ENCODE measurements at places on chromosomes 4 and X.
A peak's percentile ranks its signal among the peaks of the same experiment; 100 is the strongest.

DNA sequence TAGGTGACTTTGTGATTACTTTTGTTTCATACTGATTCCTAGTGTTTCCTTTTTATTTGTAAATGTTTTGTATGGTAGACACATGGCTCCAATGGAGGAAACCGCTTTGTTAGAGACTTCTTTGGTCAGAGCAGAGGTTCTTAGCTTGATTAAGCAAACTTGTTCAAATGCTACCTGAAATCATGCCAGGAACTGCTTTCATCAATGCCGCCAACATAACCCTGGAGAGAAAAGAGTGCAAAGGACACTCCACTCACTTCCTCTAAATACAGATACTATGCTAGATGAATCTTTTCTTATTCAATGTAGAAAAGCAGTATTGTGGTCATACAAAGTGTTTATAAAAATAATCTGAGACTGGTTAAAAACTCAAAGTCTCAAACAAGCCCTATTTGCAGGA, 25.7 kb upstream of the COX7B2 start:
- no peak for DNase-seq

DNA sequence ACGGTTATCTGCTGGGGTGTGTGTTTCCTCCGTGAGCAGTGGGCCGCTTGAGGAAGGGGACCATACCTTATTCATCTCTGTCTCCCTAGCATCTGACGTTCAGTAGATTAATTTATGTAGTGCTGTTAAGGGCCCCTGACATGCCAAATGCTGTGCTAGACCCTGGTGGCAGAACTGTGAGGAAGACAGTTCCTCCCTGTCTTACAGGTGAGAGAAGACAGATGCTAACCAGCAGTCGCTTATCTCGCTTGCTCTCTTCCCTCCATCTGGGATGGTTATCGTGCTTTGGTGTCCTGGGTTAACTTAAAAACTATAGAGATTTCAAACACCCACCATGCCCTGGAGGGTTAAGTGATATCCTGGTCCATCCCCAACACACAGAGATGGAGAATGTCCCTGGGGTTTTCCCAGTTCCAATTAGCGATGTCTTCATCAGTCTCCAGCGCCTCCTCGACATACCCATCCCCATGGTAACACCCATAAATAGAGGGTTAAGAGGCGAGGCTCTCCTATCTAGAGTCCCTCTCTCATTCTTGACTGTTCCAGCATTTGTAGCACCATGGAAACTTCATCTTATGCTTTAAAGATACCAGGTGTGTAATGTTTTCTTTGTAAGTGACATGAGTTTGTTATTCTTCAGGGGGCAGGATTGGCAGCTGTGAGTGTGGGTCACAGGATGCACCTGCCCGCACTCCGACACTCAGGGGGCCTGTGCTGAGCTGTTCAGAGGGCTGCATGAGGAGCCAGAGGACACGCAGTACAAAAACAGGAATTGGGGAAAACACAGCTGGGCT, 135.2 kb downstream of the STK32B start:
- DNase-seq = peak; percentile 23

- DNase-seq = no peak
Measured at GRCh38 chr4:186725469-186726425, 2.1 kb upstream of the FAT1 start.

DNA sequence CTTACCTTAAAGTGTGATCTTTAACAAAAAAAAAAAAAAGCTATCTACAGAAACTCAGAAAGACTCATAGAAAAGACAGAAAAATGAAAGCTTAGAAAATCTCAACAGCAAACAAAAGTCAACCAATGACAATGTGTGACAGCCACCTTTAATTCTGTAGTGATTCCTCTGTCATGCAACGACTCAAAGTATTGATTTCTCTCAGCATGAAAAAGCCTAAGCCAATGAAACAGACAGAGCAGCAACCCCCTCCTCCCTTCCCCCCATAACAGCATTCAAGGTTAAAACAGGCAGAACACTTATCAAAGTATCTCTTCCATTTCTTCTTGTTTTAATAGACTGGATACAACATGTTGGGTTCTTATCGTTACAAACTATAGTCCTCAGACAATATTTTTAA, 112.5 kb downstream of the MAB21L2 start:
- DNase-seq = no peak

- no peak for DNase-seq
Measured at GRCh38 chr4:99755223-99755944, 61.2 kb upstream of the DAPP1 start.

DNA sequence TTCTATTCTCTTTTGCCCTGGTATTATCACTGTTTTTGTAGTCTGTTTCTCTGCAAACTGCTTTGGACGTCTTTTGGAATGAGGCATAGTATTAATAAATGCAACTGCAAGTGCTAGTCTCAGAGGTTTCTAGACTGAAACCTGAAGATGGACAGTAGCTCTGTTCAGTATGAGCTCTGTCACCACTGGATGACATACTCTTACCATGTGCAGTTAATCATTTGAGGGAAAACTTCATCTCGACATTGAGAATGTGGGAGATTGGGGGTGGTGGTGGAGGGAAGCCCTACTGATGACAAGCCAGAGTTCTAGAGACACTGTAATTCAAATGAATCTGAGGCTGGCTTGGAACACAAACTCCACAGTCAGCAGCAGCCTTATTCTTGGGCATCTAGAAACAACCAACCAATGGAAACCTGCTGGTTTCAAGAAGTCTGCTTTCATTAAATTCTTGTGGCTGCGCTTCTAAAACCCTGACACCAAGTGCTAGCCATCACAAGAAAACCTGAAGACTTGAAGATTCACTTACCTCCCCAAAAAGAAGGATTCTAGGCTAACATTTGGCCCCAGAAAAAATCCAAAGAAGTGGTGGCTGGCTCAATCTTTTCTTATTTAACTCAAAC, 161.7 kb downstream of the RASL11B start:
- DNase-seq = no peak

DNA sequence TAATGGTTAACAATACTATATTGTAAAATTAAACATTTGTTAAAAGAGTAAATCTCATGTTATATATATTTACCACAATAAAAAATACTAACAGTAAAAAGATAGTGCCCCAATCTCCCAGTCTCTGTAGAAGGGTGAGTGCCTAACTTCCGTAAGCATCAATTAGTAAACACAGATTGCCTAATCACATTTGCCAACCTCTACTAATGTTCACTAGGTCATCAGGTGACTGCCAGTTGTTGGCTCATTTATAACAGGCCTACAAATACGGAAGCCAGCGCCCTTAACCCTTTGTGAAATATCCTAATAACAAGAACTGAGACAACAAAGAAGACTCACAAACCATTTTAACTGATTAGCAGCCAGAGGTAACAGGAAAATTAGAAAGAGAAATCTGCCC, 345.1 kb downstream of the INPP4B start:
- no peak for DNase-seq

DNA sequence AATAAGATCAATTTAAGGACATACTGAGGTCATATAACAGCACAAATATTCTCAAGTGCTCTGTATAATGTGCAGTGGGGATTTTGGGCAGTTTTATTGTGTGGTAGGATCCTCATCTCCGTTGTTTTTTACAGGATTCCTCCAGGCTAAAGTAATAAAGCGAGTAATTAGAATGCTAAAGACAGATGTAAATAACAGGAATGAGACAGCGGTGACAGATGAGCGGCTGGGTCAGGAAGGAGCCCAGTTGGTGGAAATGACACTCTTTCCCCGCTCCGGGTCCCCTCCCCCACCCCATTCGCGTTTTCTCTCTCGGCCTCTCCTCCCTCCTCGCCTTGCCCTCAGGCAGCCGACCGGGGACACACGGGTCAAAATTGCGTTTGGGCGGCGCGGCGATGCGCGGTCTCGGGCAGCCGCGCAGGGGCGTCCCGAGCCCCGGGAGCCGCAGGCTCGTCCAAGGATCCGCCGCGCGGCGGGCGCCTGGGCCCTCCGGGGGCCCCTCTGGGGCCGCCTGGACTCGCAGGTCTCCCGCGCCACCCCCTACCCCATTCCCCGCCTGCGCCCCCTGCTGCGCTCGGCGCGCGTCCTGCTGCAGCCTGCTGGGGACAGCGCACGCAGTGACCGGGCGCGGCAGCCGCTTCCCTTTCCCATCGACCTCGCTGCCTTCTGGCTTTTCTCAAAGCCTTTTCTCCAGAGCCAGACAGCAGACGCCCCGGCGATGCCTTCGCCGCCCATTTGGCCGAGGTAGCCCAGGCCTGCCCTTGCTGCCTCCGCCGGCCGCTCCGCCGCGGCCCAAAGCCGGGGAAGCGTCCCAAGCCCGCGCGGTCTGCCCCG, 16.2 kb downstream of the POU4F2 start:
- no peak for DNase-seq

GRCh38 chr4:2075171-2075986, 16.3 kb downstream of the NAT8L start:
- no peak for DNase-seq

- no peak for DNase-seq
Measured at GRCh38 chrX:39439906-39440798, 638.9 kb downstream of the MID1IP1 start.

GRCh38 chrX:72245461-72246089, 6.7 kb upstream of the ERCC6L start:
- peak; percentile 11 for DNase-seq

DNA sequence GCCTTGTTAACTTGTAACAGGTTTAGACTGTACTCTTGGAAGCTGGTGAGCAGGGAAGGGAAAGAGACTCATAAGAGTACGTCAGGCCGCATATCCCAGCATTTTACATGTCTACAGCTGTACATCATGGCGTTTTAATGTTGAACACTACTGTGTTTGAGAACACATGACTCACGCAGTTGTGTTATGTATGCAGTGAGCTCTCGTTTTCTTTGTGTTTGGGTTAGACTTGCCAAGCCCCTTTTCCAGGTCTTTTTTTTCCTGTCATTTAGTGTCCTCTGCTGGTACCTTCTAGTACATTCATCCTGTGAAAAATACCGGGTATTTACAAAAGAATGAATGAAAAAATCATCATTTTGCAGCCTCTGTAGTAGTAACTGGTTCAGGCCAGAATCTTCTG, 35.3 kb downstream of the SMS start:
- DNase-seq = no peak

DNA sequence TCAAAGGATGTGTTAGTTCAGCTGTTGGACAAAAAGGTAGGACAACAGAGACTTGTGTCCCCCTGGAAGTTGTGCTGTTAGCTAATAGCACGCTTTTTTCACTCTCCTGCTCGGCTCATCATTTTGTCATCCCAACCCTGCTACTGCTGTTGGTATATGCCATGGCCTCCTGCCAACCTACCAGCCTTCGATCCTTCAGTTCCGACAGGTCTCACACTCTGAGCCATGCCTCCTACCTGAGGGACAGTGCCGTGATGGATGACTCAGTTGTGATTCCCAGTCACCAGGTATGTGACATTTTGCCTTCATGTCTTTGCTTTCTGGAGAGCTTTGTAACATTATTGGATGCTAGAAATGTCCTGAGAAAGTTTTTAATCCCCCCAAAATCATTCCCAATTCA, 268.1 kb downstream of the ANK2 start:
- no peak for DNase-seq

- DNase-seq = no peak
Measured at GRCh38 chr4:21991050-21991449, 42.5 kb upstream of the KCNIP4 start.

GRCh38 chr4:172009446-172010230, 196.4 kb downstream of the GALNTL6 start:
- DNase-seq = no peak

- DNase-seq = no peak
Measured at GRCh38 chr4:109810552-109811387, 4.8 kb upstream of the GAR1 start.

GRCh38 chrX:26254436-26254835, 38.5 kb downstream of the MAGEB5 start:
- DNase-seq = no peak

DNA sequence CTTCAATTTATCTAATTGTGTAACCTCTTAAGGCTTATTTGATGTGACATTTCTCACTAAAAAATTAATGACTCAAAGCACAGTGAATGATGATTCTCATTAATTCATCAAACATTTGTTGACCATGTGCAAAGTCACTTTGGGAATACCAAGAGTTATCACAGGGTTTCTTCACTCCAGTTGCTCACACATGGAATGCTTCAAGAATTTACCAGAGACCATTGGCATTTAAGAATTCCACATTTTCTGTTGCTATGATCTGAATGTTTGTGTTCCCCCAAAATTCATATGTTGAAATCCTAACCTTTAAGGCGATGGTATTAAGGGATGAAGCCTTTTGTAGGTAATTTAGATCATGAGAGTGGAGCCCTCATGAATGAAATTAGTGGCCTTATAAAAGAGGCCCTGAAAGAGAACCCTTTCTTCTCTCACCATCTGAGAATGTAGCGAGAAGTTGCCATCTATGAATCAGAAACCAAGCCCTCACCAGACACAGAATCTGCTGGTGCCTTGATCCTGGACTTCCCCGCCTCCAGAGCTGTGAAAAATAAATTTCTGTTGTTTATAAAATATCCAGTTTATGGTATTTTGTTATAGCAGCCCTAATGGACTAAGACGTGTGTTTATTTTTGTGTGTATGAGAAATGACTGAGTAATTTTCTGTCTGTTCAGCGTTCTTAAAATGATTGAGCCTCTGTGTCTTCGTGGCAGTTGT, 16.4 kb upstream of the SRPX start:
- no peak for DNase-seq

DNA sequence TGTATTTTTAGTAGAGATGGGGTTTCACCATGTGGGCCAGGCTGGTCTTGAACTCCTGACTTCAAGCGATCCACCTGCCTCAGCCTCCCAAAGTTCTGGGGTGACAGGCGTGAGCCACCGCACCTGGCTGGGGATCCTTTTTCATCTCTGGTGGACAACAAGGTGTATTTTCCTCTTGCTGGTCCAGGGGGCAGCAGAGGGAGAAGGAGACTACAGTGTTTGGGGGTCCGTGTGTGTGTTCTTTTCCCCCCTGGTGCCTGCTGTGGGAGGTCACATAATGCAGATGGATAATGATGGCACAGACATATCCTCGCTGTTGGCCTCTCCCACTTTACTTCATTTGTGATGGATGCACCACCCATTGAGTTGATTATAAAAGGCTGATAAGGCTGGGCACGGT, 39.0 kb upstream of the CD99 start:
- DNase-seq = no peak

GRCh38 chr4:10647846-10648245, 36.7 kb downstream of the CLNK start:
- DNase-seq = no peak

DNA sequence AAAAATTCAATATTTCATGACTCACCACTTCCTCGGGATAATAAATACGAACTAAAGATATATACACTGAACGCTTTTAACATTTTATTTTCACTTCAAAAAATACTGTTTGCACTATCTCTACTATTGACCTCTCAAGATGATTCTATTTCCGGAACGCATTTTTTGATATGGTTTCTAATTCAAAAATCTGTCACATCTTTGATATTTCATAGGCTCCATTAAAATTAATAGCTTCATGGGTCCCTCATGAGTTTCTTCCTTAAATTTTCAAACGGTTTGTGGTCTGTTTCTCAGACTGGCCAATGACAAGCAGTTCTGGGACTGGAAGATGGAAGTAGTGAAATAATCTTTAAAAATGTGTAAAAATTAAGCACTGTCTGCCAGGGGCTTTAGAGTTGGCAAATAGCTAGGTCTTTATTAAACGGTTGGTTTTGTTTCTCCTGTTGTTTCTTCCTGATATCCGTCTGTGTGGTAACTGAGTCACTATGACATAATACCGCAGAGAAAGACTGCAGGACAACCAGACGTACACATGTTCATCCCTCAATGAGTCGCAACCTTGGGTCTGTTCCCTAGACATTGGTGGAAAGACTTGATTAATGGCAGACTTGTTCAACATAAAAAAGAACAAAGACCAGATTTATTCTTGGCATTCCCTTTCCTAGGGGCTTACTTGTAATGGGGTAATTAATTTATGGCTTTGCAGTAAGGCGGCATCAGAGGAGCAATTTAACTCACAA, 133.8 kb downstream of the PALLD start:
- no peak for DNase-seq

All from NCI-H1436 treated with DMSO at 0.1 percent for 48 hours (cell line).